Skin of body (tissue), 3 donors: ENCODE measurements at places on chromosomes 2 and 18. TPM values are rescaled to one million over a fixed set of nuclear protein-coding genes. Genes with fewer than 3 reads are reported as not detected.

The NEU4 gene
- 0.30 TPM for total RNA-seq

The CCDC121 gene
- 6.3 TPM for total RNA-seq

- DNase-seq, result no peak
Observed at GRCh38 chr2:217489145-217489960, 513.4 kb downstream of the TNS1 start.

DNA sequence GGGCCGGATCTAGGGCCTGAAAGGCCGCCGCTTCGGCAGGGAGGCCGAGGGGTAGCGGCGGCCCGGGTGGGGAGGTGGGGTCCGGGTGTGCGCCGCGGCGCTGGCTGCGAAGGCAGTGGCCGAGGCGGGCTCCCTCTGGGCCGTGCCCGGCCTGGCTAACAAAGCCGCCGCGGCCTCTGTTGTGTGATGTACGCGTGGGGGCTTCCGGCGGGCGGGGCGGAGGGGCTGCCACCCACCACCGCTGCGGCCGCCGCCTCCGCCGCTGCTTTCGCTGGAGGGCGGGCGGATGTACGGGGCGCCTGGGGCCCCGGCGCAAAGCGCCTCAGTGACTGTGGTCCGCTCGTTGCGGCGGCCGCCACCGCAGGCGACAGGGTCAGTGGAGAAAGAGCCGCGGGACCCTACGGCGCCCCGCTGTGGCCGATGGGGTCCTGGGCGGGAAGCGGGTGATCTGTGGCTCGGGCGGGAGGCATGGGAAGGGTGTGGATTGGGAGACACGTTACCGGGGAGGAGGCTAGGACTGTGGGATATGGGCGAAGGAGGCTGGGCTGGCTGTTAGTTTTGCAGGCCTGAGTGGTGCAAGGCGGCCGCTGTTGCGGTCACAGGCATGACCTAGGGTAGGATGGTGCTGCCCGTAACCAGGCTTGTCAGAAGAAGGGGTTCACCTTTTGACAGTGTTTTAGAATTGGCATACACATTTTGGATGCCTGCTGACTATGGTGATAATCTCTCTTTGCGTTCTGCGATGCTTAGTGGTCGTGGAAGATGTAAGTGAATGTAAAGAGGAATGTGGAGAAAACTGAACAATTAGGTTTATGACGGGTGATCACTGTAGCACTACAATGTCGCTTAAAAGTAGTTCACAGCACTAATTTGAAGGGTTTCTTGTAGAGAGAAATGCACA lies 662 bp downstream of the BZW1 start:
- peak; percentile 19 for DNase-seq

- DNase-seq, result no peak
Observed at GRCh38 chr2:127661072-127661649, 14.2 kb downstream of the LIMS2 start.

GRCh38 chr2:62343206-62343605 lies 147.3 kb downstream of the B3GNT2 start:
- DNase-seq, result no peak

GRCh38 chr2:200466425-200467418 lies 43.1 kb downstream of the KCTD18 start:
- peak; percentile 51 for DNase-seq
